ENCODE measurements at places on chromosomes 2 and 18.

GRCh38 chr2:239443102-239443620 lies 42.3 kb upstream of the HDAC4 start:
- DNase-seq = no peak

- DNase-seq = no peak
These were observed 129.8 kb downstream of the PDE11A start for GRCh38 chr2:177942731-177943130.

DNA sequence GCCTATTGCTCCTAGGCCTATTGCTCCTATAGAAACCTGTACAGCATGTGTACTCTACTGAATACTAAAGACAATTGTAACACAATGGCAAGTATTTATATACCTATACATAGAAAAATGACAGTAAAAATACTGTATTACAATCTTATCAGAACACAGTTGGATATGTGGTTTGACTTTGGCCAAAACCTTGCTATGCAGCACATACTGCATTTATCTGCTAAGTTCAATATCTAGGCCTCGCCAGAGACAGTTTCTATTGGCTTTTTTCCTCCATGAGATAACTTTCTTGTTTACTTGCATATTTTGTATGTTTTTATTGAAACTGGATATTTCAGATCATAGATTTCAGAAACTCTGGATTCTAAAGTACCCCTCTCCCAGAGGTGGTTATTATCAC lies 19.3 kb upstream of the TMEM87B start:
- DNase-seq = no peak

DNA sequence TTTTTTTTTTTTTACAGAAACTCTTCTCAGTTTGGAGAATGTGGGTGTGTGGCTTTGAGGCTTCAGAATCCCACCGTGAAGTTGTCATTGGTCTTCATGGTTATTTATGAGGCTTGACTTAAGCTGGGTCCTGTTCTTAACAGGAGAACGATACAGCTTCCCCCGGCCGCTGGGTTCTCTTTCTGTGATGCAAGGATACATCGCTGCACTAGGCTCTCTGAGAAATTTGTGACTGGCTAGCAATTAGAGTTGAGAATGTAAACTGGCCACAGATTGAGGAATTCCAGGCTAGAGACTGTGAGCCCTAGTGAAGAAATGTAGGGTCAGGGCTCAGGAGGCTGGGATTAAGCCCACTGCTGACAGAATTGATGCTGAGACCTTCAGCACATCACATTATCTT lies 29.8 kb downstream of the MGAT5 start:
- DNase-seq = no peak

- no peak for DNase-seq
These were observed 229.7 kb downstream of the DYSF start for GRCh38 chr2:71683070-71683469.

GRCh38 chr2:239275044-239275685 lies 125.7 kb downstream of the HDAC4 start:
- peak; percentile 80 for DNase-seq

Measured in T follicular helper cell (primary cell).